Dorsolateral prefrontal cortex (tissue), 122 donors: ENCODE measurements at places on chromosomes 11 and 22.
A peak's percentile ranks its signal among the peaks of the same experiment; 100 is the strongest.

DNA sequence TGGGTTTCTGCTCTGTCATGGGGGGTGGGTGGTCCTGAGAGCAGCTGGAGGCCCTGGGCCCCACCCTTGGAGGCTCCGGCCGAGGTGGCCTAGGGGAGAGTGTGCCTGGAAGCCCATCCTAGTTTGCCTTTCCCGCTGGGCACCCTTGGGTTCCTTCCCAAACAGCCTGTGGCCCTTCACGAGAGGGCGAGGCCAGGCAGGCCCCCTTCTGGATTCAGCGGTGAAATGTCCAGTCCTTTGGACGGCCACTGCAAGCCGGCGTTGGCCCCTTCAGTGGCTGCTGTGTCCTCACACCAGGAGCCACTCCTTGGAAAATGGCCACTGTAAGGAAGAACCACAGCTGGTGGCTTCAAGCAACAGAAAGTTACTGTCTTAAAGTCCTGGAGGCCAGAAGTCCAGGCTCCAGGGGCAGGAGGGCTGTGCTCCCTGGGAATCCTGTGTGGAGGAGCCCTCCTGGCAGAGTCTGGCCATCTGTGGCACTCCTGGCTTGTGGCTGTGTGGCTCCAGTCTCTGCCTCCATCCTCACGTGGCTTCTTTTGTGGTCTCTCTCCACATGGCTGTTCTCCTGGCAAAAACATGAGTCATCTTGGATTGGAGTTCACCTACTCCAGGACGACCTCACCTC lies 854.1 kb downstream of the TBC1D22A start:
- DNase-seq, result peak; percentile 4

GRCh38 chr11:35304900-35305460 lies 114.4 kb downstream of the SLC1A2 start:
- no peak for DNase-seq

DNA sequence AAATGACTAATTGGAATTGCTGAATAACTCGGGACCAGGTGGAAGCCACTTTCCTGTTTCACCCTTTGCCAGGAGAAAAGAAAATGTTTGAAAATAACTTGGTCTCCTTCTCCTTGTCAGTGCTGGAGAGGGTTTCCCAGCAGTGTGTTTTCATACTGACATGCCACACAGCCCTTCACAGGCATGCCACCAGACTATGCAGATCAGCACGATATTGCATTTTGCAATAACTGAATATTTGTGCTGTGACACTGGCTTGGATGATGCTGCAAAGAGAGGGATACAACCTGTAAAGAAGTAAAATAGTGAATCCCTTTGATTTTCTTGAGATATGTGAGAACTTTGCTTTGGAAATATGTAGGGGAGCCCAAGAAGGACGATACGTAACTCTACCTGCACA lies 200.0 kb upstream of the NAV2 start:
- no peak for DNase-seq

GRCh38 chr11:116657842-116658825 lies 114.7 kb downstream of the BUD13 start:
- DNase-seq, result no peak

DNA sequence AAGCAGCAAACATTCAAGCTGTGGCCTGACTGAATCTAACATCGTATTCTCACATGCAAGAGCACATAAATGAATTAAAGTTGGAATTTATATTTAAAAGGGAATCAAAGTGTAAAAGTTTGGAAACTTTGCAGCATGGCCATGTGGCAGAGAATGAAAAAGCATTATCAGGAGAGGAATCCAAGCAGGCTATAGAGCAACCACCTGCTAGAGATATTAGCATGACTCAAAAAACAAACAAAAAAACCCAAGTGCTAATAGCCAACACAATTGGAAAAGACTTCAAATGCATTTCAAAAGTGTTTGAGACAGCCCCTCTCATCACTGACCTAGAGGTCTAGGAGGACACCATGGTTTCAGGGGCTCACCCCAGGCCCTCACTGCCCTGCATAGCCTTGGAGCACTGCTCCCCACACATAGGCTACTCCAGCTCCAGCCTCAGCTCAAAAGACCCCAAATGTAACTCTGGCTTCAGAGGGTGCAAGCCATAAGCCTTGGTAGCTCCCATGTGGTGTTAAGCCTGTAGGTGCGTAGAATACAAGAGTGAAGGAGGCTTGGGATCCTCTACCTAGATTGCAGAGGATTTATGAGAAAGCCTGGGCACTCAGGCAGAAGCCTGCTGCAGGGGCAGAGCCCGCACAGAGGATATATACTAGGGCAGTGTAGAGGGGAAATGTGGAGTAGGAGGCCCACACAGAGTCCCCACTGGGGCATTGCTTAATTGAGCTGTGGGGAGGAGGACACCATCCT lies 1.7 kb upstream of the KRTAP5-7 start:
- DNase-seq, result no peak

- DNase-seq, result peak; percentile 37
Measured at GRCh38 chr11:45332276-45332934, 46.3 kb upstream of the SYT13 start.

DNA sequence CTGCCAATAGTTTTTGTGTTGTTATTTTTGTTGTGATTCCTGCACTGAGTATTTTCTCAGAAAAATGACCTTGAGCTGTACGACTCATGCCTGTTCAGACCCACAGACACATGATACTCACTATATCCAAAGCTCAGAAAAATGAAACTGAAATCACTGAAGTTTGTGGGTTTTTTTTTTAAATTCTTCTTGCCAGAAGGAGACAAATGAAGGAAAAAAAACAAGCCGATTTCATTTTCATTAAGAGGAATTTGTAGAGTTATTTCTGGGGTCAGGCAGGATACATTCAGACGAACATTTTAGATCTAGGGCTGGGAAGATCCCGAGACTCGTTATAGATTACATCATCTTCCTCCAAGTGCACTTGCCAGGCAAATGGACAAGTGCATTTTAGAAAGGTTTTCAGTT lies 60.4 kb downstream of the BMAL1 start:
- no peak for DNase-seq

DNA sequence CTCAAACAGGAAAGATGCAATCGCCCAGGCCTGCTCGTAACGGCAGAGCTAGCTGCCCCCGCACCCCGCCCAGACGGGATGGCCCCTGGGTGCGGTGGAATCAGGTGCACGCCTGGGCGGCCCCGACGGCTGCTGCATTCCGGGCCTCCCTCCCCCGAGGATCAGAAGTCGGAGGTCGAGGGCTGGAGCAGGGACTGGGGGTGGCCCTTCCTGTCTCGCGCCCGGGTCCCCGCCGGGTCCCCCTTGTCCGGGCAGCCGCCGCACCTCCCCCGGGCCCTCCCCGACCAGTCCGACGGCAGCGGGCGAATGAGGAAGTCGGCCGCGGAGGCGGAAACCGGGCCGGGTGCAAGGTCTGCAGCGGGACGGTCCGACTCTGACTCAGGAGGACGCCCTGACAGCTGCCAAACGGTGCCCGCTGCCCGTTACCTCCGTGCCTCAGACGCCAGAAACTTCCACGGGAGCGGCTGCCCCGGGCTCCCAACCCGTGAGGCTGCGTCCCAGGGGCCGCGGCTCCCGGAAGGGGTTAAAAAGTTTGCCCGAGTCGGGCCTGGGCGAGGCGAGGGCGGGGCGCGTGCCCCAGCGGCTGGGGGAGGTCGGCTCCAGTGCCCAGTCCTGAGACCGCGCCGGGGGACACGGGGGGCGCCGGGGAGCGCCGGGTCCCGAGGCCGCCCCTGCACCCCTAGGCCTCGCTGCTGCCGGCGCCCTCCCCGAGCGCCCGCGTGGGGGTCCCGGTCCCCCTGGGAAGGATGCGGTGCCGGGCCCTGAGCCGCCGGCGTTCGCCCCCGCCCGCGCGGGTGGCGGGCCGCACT lies 663 bp downstream of the MYH9 start:
- no peak for DNase-seq

DNA sequence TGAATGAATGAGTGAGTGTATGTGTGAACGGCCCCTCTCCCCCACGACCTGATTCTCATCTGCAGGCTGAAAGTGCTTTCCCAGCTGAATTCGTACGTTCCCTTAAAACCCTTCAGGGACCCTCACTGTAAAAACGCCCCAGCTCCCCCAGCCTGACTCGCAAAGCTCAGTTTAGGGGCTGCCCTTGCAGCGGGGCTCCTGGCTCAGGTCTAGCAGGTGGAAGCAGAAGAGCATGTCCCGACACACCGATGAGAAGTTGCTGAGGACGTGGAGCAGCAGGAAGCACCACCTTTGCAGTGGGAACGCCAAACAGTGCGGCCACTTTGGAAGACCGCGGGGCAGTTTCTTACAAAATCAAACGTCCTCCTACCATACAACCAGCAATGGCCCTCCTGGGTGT lies 3.6 kb upstream of the MRPL23 start:
- no peak for DNase-seq

DNA sequence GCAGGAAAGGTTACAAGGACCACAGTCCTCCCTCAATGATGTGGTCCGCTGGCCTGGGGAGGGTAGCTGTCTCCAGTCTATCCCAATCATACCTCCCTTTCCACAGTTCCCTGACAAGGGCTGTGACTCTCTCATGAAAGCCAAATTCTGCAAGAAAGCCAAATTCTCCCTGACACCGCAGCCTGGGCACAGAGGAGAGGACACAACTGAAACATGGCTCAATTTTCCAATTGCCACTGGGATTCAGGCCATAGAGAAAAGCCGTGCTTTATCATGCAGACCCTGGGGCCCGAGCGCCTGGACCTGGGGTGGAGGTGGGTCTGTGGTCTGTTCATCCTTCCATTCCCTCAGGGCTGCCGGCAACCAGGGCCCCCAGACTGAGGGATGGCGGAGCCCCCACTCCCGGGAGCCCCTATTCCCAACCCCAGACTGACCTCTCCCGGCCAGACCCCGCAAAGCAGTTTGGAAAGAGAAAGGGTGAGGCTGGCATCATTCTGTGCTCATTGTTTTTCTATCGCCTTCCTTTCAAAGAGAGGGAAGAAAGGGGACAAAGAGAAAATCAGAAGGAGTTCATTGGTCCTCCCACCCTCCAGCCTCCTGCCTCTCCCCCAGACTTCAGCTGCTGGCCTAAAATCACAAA lies 239.5 kb downstream of the BUD13 start:
- DNase-seq, result no peak

DNA sequence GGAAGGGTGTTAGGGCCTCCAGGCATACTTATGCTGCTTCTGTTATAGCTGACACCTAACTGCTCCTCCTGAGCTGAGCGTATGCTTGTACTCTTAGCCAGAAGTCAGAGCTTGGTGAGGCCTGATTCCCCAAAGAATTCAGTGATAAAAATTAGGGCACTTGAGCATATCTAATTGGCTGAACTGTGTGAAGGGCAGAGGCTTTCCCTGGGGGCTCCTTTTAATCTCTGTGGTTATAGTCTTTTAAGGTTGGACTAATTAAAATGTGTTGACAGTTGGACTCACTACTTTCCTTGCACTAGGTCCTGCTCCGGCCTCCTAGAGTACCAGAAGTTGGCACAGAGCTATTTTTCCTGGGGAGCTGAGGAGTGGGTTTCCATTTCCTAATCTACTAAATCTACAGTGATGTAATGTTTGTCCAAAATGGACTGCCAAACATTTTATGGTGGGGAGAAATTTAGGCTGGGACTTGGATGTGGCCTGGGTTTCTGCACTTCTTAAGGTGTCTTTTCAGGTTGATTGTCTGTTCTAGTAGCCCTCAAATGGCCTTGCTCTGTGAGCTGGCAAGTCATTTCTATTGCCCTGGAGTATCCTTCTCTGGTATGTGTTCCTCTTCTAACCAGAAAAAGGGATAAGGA lies 18.4 kb downstream of the STIM1 start:
- no peak for DNase-seq

- peak; percentile 90 for DNase-seq
Measured at GRCh38 chr11:503179-503981, 3.7 kb downstream of the RNH1 start.

- no peak for DNase-seq
Measured at GRCh38 chr11:35588627-35589026, 29.6 kb upstream of the FJX1 start.

GRCh38 chr11:132851247-132851646 lies 681.1 kb downstream of the OPCML start:
- no peak for DNase-seq

DNA sequence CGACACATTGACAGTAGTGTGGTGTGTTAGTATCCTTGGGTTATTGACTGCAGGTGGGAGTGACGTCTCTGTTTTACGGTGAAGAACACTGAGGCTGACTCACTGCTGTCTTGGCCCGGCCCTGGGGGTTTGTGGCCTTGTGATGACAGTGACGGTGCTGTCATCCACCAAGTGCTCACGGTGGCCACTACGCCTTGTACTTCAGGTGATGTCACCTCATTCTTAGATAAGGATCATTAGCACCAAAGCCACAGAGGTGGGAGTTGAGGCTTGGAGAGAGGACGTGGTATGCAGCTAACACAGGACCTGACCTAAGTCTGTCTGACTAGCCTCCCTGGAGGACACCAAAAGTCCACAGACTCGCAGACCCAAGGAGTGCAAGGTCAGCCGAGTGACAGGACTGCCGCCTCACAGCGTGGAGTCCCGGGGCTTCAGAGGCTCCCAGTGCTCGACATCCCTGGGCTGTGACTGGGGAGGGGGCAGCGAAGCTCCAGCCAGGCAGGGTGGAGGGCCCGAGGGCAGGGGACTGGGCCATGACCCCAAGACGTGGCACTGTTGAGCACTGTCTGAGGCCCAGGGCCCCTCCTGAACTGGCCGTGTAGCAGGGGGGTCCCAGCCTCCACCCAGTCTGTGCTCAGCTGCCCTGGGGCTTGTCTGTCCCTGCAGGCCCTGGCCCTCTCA lies 56.5 kb downstream of the NAT10 start:
- DNase-seq, result no peak

DNA sequence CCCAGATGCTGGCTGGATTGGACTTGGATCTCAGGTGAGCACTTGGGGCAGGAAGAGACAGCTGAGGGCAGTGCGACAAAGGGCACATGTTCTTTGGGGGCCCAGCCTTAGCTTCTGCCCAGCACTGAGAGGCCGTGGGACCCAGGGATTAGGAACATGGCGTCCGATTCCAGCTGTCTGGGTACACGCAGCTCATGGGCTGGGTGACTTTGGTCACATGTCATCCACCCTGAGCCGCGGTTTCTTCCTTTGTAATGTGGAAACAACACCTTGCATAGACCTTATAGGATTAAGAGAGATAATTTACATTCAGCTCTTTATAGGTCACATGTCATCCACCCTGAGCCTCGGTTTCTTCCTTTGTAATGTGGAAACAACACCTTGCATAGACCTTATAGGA lies 39.8 kb downstream of the MYO18B start:
- no peak for DNase-seq

DNA sequence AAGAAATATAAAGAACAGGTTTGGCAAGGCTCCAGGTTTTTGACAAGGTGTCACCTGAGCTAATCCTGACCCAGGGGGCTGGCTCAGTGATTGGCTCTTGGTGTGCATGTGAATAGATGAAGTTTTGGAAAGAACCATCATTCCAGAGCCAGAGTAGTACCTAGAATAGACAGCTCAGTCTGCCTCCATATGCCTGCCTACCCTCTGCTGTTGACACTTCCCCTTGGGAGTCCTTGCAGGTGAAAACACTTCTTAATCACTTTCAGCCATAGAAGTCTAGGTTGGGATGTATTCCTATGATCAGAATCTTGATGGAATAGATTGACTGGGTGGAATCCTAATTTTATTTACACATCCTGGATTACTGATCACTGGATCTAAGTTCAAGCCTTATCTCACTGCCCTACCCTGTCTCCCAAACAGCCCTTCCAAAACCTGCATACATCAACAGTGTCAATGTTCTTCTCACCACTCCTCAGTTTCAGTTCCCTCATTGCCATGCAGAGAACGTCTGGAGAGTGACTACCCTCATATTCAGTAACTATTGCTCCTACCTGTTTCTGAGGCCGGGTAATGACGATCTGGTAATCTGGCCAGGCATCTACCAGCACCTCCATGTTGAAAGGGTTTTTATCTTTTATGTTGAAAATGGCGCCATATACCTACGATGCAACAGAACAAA lies 6.7 kb downstream of the GLYATL2 start:
- DNase-seq, result no peak

GRCh38 chr11:105611572-105612441 lies 1.9 kb downstream of the GRIA4 start:
- DNase-seq, result no peak
